ENCODE measurements at places on chromosomes 12 and 14.

GRCh38 chr12:11755302-11755930 is 105.9 kb downstream of the ETV6 start:
- no peak for DNase-seq

DNA sequence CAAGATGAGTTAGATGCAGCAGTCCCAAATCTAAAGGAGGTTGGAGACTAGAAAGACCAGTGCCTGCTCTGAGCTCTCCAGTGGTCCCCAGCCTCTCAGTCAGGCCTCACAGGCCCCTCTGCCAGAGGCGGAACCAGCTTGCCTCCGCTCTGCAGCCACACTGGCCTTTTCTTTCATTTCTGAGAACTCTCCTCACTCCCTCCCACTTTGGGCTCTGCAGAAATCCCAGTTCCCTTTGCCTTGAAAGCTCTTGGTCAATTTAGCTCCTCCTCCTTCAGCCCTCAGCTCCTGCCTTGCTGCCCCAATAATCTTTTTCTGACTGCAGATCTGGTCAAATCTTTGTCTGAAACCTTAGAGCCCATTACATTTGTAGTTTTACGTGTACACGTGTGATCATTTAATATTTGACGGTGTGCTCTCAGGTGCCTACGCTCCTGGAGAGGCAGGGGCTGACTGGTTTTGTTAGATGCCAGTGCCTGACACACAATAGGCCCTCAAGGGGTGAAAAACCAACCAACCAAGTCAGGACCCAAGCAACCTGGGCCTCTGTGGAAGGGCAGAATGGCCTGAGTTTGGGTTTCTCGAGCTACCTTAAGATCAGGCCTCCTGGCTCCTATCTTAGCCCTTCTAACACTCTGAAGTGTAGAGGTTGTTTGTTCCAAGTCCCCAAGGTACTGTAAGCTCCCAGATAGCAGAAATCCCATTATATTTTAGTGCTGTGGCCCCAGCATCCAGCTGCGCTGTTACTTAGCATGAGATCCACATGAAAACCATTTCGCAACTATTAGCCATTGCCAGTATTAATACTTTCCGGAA is 1.1 kb upstream of the NUDT4 start:
- peak; percentile 75 for DNase-seq

GRCh38 chr12:55683676-55684075 is 24.0 kb downstream of the ITGA7 start:
- DNase-seq, result peak; percentile 16

DNA sequence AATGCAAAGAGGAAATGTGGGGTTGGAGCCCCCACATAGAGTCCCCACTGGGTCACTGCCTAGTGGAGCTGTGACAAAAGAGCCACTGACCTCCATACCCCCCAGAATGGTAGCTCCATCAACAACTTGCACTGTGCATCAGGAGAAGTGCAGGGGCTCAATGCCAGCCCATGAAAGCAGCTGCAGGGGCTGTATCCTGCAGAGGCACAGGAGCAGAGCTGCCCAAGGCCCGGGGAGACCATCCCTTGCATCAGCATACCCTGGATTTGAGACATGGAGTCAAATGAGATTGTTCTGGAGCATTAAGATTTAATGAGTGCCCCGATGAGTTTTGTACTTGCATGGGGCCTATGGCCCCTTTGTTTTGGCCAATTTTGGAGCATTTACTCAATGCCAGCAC is 1023.6 kb downstream of the VRK1 start:
- no peak for DNase-seq

DNA sequence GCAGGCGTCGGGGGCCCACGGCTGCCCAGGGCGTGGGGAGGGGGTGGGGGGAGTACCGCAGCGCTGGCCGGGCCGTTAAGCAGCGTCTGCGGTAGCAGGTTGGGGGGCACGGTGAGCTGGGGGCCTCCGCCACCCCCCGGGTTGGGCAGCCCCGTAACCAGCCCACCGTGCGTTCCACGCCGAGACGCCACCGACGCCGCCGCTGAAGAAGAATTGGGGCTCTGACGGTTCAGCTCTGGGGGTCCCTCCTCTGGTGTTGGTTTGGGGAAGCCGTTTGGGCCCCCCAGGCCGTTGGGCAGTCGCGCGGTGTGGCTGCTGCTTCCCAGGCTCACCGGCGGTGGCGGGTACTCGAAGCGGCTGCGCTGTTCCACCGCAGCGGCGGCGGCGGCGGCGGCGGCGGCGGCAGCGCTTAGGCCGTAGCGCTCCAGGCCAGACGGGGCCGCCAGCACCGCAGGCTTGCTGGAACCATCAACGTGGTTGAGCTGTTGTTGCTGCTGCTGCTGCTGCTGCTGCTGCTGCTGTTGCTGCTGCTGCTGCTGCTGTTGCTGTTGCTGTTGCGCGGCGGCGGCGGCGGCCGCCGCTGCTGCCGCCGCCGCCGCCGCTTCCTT is 1.5 kb downstream of the IRF2BPL start:
- DNase-seq, result peak; percentile 84

DNA sequence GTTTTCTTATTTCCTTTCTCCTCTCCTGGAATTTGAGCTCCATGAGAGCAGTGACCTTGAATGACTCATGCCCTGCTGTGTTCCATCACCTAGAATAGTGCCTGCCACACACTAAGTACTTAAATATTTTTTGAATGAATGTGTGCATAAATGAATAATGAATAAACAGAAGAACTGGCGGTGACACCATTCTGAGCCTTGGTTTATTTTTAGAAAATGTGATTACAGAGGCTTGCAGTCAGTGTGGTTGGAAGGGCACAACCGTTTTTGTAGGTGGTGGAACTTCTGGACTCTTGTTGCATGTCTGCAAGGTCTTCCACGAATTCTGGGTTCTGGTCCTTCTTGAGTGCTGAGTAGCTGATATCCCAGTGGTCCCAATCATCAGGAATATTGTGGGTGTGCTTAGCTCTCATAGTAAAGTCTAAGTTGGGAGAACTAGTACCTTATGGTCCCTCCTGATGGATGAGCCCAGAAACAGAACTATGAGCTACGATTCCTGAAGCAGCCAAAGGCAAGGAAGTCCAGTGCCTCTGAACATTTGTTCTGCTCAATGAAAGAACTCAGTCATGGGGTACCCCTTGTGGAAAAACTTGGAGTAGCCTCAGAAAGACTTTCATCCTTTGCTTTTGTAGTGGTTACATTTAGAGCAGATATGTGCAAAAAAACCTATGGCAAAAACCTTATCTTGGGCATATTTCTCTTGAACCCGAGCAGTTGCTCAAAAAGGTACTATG is 28.8 kb upstream of the BHLHE41 start:
- no peak for DNase-seq

DNA sequence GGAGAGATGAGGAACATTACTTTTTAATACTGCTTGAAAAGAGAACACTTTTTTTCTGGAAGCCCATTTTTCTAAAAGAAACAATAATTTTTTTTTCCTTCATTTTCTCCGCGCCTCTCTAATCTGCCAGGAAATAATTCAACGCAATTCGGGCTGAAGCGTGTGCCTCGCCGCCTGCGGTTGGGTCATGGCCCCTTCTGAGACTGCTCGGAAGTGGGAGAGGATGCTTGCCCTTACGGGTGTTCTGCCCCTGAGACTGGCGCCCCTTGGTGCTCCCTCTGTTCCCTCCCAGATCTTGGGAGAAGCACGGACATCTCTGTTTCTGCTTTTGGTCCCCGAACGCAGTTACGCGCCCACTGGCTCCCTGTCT is 332 bp upstream of the TBC1D30 start:
- DNase-seq, result no peak

- peak; percentile 93 for DNase-seq
Measured at GRCh38 chr12:104671409-104672095, 214.8 kb downstream of the CHST11 start.

DNA sequence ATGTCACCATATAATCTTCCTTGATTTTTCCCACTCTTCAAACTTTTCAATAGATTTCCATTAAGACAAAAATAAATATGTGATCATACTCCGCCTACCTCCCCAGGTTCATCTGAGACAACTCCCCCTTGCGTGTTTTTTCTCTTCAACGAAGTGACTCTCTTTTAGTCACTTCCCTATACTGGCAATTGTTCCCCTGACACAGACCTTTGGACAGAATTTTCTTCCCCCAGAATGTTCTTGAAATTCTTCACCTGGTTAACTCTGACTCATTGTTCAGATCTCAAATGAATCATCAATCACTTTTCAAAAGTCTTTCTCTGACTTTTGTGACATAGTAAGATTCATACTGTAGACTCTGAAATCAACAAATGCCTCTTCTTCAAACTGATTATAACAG is 727.3 kb upstream of the LMO3 start:
- DNase-seq, result no peak

- no peak for DNase-seq
Measured at GRCh38 chr12:132597333-132598316, 12.8 kb downstream of the LRCOL1 start.

DNA sequence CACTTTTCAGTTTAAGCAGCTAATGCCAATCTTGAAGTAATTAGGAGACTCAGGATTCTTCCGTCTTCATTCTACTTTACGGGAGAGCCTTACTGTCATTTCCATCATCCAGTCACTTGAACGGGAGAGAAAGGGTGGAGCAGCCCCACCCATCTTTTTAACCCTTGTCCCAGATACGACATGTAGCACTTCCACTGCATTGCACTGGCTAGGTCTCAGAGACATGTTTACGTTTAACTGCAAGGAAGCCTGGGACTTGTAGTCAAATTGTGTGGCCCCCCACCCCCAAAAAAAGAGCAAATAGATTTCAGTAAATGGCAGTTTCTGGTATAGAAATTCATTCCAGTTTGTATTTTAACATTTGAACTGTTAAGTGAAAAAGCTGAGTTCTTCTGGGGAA is 46.1 kb upstream of the SYT1 start:
- DNase-seq, result no peak

Data from upper lobe of right lung (tissue), 1 donor.